Stimulated activated CD8-positive, alpha-beta memory T cell treated with anti-CD3 and anti-CD28 coated beads, Interleukin-7, amount 100 ng/mL, for 4 hours (primary cell): ENCODE measurements at places on chromosomes 4 and X.

- no peak for DNase-seq
Observed at GRCh38 chrX:41695426-41695825, 6.7 kb downstream of the GPR34 start.

DNA sequence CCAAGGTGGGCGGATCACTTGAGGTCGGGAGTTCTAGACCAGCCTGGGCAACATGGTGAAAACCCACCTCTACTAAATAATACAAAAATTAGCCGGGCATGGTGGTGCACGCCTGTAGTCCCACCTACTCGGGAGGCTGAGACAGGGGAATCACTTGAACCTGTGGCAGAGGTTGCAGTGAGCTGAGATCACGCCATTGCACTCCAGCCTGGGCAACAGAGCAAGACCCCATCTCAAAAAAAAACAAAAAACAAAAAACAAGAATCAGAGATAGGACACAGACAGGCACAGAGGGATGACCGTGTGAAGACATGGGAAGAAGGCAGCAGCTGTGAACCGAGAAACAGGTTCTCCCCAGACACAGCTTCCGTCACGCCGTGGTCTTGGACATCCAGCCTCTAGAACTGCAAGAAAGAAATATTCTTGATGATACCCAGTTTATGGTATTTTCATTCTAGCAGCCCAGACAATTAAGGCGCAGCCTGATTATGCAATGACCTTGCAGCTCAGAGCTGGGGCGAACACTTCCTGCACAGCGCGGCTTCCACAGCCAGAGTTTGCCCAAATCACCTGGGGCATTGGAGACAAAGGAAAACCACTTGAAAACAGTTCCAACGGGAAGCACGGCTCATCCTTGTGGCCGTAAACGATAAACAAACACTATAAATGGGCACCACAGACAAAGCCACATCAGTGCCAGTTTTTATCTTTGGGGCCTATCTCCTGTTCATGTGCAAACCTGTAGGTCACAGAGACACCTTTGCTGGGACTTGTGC lies 4.2 kb upstream of the ARSD start:
- DNase-seq, result no peak

DNA sequence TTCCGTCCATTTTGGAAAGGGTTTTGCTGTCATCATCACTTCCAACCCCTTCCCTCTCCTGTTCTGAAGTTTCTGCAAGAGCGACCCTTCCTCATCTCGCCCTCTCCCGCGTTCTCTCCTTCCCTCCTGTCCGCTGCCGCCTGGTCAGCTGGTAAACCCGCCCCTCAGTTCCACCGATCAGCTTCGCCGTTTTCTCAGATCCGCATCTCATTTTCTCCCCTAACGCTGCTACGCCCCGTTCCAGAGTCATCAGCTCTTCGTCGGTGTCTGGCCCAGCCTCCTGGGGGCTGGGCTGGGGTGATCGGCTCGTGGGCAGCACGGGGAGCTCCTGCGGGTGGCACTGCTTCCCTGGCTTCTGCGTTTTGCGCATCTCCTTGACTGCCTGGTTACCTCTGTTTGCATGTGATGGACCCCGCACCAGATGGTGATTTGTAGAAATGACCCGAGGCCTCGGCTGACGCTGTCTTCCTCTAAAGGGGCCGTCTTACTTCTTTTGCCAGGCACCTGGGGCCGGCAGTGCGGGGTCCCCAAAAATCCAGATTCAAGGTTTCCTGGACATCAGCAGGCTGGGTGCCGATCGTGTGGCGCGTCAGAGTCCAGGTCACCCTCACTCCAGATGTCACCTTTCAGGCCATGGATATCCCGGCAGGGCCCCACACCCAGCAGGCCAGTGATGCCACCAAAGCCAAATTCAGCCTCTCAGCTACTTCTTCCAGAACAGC lies 13.4 kb downstream of the CTBP1 start:
- no peak for DNase-seq

- no peak for DNase-seq
Observed at GRCh38 chrX:41289095-41289494, 44.9 kb upstream of the DDX3X start.

DNA sequence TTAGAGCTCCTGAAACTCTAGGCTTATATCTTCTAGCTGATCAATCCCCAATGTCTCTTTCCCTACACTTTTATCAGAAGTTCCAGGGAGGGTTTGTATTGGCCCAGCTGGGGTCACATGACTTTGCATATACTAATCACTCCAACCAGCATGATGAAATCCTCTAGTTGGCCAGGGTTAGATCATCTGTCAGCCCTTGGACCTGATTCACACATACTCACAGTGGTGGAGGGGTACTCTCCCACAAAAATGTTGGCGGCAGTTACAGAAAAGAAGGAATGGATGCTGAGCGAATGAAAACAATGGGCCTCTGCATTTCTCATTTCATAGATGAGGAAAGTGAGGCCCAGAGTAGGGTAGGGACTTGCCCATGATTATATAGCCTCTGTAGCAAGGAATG lies 151.1 kb downstream of the PJA1 start:
- no peak for DNase-seq

DNA sequence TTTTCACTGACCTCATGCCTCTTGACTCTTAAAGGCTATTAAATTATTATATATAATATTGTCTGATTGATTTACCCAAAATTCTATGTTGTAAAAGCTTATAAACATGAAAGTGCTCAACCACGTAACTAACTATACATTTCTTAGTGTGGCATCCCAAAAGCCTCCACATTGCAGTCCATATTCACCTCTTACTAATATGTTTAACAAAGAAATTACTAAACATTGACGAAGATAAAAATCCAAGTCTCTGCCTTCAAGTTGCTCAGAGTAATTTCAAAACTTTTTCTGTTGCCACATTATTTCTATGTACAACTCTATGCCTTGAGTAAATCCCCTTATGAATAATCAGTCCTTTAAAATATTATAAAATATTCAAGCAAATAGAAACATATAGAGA lies 14.4 kb downstream of the DDIT4L start:
- no peak for DNase-seq

DNA sequence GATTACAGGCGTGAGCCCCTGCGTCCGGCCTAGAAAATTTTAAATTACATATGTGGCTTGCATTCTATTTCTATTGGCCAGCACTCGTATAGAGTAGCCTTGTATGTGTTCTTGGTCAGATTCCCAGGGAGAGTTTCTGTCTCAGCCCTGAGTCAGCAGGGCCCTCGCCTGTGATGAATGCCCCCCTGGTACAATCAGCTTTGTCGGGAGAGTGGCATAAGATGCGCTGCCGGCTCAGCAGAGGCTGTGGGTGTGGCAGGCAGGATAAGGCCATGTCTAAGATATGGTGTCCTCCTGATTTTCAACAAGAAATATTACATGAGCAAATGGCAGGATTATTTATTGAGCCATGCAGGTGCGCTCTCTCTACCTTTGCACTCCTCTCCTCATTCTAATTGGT lies 1.6 kb upstream of the REELD1 start:
- DNase-seq, result no peak

- no peak for DNase-seq
Observed at GRCh38 chr4:1766106-1767060, 26.7 kb upstream of the FGFR3 start.
